Activated CD4-positive, alpha-beta T cell treated with anti-CD3 and anti-CD28 coated beads, Interleukin-2, amount 50 U/mL, for 1 hour (primary cell): ENCODE measurements at places on chromosomes 12 and 14.

DNA sequence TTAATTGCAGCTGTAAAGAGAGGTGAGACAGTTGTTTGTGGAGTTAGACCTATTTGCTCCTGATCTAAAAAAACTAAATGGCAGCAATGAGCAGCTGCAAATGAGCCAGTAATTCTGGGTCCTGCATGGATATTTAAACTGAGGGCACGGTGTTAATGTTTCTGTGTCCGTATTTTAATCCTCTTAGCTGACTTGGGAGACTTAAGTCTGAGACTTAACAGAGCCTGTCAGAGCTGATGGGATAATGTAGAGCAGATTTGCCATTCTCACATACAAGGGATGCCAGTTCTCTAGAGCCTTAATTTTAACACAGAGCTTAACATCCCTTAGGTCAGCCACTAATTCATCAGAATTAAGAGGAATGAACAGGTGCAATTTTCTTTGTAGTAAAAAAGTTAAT, 178.6 kb upstream of the PDE3A start:
- DNase-seq: no peak

DNA sequence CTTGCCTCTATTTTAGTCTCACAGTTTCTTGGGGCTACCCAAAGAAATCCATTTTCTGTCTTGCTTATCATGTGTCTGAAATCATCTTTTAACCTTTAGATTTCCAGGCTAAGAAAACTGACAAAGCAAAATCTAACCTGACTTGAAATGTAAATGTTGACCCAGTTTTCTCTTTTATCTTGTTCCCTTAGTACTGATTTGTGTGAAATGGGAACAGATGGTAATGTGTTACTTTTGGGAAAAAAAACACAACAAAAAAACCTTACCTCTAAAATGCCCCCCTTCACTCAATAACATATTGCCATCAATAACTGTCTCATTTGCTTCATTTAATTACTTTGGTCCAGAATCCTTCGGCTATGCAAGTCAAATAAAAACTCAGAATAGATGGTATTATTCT, 383.2 kb upstream of the DCN start:
- no peak for DNase-seq

DNA sequence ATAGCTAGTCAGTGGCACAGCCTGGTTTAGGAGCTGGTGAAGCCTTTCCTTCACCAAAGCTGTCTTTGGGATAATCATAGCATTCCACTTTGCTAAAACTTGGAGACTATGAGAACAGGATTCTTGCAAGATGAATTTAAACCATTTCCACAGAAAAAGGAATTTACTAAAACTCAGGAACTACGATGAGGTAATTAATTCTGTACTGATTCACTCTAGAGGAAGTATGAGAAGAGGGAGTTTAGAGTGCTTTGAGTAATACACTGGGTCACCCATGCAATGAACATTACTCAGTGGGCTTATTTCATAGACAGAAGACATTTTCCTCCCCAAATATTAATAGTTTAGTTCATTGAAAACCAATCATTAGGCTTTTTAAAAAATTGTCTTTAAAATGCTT, 73.0 kb downstream of the RMST start:
- DNase-seq: no peak

- no peak for DNase-seq
These were observed 116.4 kb downstream of the LRIG3 start for GRCh38 chr12:58803908-58804307.

- no peak for DNase-seq
These were observed 78.6 kb downstream of the SLC15A5 start for GRCh38 chr12:16198884-16199283.
